ENCODE measurements at places on chromosomes 11 and 22.

GRCh38 chr11:5488798-5489399 is 414 bp downstream of the OR52D1 start:
- no peak for DNase-seq

- DNase-seq = no peak
These were observed 61.8 kb downstream of the CD82 start for GRCh38 chr11:44627165-44627789.

- DNase-seq = no peak
These were observed 56.5 kb downstream of the FLRT1 start for GRCh38 chr11:64092111-64092760.

- DNase-seq = no peak
These were observed 94.0 kb downstream of the AMBRA1 start for GRCh38 chr11:46499821-46500220.

- DNase-seq = no peak
These were observed at the start of gene CD151 for GRCh38 chr11:832529-833113. Gene CD151, plus strand, starts transcription at chr11:832952. Its CDS starts 3,118 bp downstream, at chr11:836070.

DNA sequence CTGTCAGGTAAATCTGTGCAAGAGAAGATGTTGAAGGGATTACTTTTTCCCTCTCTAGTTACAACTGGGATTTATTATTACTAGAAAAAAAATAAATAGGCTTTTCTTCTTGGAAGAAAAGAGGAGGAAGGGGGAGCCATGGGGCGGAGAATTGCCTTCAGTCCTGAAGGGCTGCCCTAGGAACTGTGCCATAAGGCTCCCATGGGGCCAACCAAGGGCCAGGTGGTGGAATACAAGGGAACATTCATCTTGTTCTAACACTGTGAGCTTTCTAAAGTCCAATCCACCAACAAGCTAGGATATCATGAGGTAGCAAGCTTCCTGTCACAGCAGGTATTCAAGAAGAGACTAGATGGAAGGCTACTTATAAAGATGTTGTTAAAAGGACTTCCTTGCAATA is 24.8 kb upstream of the NRIP3 start:
- DNase-seq = no peak

DNA sequence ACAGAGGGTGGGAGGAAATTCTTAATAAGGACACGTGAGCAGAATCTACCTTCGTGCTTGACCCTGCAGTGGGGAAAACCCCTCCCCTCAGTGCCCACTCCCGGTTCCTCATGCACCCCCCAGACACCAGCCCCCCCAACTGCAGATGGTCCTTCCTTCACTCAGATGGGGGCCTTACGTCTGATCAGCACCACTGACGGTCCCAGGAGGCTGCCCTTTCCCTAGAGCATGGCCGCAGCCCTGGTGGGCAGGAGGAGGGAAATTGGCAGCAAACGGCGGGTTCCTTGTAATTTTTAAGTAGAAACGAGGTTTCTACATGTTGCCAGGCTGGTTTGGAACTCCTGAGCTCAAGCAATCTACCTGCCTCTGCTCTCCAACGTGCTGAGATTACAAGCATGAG is 477.7 kb downstream of the TBC1D22A start:
- DNase-seq = no peak

- DNase-seq = no peak
These were observed 29.7 kb upstream of the SORL1-AS1 start for GRCh38 chr11:121482231-121483129.

- DNase-seq = no peak
These were observed 114.8 kb downstream of the TRIM29 start for GRCh38 chr11:120023120-120023519.

- no peak for DNase-seq
These were observed 360.3 kb downstream of the TENM4 start for GRCh38 chr11:79080551-79080950.

DNA sequence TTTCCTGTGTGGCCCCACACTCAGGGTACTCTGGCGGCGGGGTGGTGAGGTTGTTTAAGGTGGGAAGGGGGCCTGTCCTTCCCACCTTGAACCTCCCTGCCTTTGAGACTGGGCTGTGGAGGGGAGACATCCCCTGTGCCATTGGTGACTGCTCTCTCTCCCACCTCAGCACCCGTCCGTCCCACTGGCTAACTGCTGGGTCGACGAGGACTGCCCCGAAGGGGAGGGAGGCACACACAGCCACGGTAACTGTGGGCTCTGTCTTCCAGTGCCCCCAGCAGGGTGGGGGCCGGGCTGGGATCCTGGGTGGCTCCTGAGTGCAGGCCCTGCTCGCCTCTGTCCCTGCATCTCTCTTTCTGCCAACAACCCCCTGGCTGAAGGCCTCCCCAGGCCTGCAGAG is 7.5 kb downstream of the P2RX6 start:
- peak; percentile 65 for DNase-seq

DNA sequence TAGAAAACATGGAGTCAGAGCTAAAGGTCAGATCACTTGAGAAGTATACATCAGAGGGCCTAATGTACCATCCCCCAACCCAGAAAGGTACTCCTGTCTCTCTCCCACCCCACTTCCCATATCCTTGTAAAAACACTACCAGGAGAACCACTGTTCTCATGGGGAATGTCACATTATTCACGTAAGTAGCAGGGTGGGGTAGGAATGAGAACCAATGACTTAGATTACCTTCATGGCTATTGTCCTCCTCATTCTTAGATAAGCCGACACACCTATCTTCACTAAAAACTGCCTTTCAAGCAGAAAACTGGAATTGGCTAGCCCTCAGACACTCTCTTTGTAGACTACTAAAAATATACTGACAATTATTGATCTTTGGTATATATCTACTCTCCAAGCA is 63.6 kb downstream of the CEP57 start:
- DNase-seq = no peak

DNA sequence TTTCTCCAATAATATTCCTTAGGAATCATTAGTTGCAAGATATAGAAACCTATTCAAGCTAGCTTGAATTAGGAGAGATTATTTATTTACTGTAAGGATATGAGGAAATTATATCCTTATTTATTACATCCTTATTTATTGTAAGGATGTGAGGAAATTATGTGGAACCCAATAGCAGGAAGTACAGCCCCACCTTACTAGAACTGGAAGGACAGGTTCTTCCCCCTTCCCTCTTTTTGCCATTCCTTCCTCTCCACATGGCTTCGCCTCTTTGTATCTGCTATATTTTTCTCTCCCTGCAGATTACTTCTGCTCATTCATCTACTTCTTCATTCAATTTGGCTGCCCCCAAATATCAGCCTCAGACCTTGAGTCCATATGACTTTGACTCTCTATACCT is 49.5 kb upstream of the B3GNT6 start:
- DNase-seq = no peak

DNA sequence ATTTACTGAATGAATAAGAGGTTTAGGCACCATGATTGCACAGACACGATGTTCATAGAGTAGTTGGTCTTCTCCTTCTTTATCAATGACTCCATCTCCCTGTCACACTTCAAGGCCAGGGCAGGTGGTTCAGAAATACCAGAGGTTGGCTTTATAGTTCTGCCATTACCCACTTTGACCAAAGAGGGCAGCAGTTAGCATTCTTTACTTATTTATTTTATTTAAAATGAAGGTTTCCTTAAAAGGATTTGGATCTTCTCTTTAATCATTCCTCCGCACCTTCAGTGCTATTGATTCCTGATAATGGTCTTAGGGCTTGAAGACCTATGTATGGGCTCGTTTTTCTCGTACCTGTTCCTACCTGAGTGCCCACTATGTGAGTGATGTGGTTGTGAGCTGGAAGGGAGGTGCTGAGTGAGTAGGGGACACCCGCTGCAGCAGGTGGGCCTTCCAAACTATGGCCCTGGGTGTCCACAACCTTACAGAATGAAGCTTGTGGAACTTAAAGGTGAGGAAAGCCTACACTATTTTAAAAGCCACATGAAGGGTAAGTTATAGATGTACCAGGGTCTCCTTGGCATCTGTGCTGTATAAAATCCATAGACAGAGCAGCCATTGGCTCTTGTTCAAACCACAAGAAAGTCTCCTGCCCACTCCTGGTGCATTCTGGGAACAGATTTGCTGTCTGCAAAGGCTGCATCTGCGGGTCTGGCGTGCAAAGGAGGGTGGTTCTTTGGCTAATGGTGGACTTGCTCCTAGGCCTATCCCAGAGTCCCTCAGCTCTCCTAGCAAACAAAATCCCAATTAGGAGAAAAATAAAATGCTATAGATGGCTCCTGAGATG is 35.0 kb downstream of the TIMP3 start:
- no peak for DNase-seq

GRCh38 chr11:124900464-124900863 is 2.8 kb upstream of the ROBO4 start:
- DNase-seq = no peak

GRCh38 chr22:36369922-36370791 is 17.6 kb downstream of the MYH9 start:
- no peak for DNase-seq

DNA sequence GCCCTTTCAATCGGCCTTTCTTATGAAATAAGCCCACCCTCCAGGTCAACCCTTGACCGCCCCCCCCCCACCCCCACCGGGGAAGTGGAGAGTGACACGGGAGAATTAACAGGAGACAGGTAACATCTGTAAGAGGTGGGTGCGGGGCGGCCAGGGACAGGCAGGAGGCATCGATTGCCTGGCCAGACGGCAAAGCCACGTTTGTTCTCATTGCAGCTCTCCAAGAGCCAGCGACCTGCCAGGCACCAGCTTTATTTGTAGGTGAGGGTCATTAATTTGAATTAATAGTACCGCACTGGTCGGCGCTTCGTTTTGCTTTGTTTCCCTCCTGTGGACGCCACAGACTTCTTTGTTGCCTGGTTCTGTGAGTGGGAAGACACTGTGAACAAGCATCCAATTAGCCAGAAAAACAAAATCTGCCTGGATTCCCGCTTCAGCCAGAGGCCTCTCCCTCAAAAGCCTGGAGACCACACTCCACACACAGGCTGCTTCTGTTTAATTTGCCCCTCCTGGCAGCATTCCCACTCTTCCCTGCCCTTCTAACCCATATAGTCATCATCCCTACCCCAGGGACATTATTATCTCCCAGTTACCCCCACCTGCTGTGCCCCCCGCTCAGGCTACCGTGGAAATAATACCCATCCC is 104.5 kb upstream of the OPCML start:
- DNase-seq = peak; percentile 19

DNA sequence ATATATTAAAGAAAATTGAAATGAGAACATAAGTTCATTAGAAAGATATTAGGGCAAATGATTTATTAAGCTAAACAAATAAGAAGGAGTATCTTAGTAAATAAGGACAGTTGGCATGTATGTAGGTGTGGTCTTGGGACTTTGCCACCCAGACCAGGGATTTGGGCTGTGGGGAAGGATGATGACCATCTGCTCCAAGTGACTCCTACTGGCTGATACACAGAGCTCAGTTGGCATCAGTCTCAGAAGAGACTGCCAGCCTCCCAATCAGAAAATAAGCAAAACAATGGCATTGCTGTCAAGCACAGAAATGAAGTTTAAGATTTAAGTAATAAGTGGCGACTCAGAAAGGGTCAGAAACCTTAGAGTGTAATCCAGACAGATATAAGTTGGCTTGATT is 49.5 kb downstream of the PAX6 start:
- no peak for DNase-seq

Data from coronary artery (tissue), 2 donors.